ENCODE measurements at places on chromosomes 3 and 15.

- no peak for DNase-seq
These were observed 192.0 kb upstream of the HES1 start for GRCh38 chr3:193943851-193944517.

GRCh38 chr15:49145651-49146609 is 9.5 kb downstream of the COPS2 start:
- no peak for DNase-seq

DNA sequence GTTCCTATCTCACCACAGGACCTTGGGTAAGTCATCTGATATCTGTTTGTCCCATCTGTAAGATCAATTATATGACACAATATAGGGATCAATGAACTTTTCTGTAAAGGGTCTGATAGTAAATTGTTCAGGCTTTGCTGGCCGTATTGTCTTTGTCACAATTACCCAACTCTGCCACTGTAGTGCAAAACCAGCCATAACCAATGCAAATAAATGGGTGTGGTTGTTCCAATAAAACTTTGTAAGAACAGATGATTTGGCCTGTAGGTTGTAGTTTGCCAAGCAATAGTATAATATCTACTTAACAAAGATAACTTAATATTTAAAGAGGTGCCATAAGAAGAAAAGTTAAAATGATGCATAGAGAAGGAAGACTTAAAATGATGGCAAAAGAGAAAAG is 210.8 kb downstream of the VPS13C start:
- no peak for DNase-seq

DNA sequence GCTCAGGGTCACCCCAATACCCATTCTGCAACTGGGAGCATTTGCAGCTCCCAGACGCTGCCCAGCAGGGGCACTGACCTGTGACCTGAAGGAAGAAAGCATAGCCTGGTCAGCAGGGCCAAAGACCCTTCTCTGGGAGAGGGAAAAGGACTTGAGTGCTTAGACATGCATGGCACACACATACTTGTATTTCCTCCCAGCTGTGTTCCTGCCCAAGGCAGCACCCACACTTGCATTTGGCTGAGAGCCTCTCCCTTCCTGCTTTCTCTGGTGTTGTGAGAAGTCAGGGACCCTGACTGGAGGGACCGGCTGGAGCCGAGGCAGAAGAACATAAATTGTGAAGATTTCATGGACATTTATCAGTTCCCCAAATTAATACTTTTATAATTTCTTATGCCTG is 7.2 kb upstream of the LAMB2 start:
- DNase-seq: no peak

GRCh38 chr3:160472344-160472743 is 22.8 kb upstream of the TRIM59 start:
- DNase-seq: no peak

GRCh38 chr15:96398776-96399175 is 68.3 kb downstream of the NR2F2 start:
- DNase-seq: no peak

DNA sequence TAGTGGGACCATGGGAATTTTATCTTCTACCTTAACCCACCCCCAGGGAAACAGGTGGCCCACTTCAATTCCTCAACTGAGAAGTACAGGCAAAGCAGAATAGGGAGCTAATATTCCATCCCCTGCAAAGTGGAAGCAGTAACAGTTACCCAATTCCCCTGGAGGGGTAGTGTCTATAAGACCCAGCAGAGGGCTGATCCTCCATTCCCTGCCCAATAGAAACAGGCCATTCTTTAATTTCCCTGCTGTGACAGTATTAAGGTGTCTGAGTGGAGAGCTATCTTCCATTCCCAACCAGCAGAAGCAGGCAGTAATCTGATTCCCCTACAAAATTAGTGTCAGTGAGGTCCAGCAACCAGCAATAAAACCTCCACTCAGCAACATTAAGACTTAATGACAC is 219.8 kb downstream of the ULK4 start:
- no peak for DNase-seq

- no peak for DNase-seq
These were observed 82.1 kb upstream of the LRRFIP2 start for GRCh38 chr3:37256447-37256846.

DNA sequence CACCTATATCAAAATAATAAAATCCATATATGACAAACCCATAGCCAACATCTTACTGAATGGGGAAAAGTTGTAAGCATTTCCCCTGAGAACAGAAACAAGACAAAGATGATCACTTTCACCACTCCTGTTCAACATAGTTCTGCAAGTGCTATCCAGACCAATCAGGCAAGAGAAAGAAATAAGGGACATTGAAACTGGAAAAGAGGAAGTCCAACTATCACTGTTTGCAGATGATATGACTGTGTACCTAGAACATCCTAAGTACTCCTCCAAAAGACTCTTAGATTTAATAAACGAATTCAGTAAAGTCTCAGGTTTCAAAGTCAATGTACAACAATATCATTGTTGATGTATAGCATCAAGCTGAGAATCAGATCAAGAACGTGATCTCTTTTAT is 35.6 kb upstream of the FGF7 start:
- no peak for DNase-seq

DNA sequence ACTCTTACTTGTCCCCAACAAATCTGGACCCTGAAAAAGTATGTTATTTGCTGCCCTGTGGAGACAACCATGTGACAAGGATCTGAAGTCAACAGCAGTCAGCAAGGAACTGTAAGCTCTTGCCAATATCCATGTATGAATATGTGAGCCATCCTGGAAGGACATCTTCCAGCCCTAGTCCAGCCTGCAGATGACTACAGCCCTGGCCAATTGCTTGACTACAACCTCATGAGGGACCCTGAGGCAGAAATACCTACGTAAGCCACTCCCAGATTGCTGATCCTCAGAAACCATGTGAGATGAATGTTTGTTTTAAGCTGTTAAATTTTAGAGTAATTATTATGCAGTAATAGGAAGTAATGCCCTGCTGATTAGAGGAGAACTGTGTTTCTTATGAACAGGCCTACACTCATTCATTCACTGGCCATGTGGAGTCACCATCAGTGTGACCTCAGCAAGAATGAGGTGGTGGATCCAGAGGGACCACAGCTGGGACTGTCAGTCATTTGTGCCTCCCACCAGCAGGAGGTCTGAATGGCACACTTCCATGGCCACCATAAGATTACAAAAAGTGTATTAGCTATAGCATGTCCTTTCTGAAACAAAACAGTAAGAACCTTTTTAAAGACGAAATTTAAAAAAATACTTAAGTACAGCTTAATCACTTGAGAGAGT is 92.6 kb downstream of the TFDP2 start:
- DNase-seq: no peak

DNA sequence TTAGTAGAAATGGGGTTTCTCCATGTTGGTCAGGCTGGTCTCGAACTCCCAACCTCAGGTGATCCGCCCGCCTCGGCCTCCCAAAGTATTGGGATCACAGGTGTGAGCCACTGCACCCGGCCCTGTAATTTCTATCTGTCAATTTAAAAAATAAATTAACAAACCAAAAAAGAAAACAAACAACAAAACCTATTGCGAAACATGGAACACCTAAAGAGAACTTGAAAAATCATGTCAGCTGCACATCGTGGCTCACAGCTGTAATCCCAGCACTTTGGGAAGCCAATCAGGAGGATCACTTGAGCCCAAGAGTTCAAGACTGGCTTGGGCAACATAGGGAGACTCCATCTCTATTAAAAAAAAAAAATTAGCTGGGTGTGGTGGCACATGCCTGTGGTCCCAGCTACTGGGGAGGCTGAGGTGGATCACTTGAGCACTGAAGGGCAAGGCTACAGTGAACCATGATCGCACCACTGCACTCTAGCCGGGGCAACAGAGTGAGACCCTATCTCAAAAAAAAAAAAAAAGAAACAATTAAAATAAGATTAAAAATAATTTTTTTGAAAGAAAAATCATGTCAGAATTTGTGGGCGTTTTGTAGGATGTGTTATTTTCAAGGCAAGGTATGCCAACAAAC is 19.6 kb downstream of the PARP6 start:
- no peak for DNase-seq

GRCh38 chr15:74857671-74858368 is 14.9 kb upstream of the ULK3 start:
- no peak for DNase-seq

GRCh38 chr3:69033470-69033869 is 18.7 kb downstream of the TMF1 start:
- DNase-seq: no peak

DNA sequence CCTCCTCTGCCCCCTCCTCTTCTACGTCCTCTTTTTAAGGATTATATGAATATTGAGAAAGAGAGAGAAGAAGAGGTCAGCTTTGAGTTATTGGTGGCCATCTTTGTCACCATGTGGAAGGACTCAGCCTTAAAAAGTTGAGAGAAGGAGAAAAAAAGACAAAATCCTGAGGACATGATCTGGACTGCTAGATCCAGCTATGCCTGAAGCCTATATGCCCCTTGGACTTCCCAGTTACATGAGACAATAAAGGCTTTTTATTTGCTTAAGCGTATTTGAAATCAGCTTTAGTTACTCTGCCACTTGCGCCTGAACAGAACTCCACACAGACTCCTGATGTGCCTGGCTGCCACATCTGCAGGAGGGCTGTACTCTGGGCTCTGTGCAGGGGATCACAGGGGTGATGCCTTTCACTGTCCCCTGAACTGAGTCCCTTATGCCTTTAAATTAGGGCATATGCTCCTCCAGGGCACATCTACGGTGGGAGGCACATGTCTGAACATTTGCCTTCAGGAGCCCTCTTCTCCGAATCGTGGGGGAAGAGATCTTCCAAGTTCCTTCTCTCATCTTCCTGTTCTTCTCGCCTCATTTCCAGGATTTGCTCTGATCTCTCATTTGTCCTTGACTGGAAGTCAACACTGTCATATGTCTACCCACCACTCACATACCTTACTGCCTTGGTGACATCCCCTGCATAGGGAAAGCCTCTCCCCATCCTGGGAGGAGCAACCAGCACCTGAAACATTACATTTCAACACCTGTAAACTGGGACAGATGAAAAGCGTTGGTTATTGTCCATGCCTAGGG is 14.0 kb upstream of the PLA2G4E start:
- no peak for DNase-seq

DNA sequence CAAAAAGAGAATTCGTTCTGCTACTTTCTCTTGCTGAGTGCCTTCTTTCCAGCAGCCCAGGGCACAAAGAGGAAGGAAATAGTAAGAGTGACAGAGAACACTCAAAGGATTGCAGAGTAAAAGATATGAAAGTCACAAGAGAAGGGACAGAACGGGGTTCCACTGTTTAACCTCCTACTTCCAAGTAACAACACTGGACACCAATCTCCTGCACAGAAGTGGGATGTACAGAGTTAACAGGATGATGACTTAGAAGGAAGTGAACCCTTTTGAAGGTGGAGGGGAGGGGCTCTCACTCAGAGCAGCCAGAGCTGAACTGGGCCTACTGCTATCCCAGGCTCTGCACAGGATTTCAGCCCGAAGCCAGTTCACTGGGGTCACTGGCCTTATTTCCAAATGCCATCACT is 130.1 kb upstream of the PRICKLE2 start:
- DNase-seq: no peak

- DNase-seq: no peak
These were observed 34.3 kb downstream of the USP8 start for GRCh38 chr15:50458348-50459112.

- no peak for DNase-seq
These were observed 2.6 kb downstream of the ARF4 start for GRCh38 chr3:57594576-57594975.

DNA sequence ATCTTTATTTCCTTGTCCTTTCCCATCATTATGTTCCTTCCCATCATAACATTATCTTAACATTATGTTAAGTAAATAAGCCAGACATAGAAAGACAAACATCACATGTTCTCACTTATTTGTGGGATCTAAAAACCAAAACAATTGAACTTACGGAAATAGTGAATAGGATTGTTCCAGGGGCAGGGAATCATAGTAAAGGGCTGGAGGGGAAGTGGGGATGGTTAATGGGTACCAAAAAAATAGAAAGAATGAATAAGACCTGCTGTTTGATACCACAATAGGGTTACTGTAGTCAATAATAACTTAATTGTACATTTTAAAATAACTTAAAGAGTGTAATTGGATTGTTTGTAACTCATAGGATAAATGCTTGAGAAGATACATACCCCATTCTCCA is 36.7 kb upstream of the MBNL1 start:
- DNase-seq: no peak

DNA sequence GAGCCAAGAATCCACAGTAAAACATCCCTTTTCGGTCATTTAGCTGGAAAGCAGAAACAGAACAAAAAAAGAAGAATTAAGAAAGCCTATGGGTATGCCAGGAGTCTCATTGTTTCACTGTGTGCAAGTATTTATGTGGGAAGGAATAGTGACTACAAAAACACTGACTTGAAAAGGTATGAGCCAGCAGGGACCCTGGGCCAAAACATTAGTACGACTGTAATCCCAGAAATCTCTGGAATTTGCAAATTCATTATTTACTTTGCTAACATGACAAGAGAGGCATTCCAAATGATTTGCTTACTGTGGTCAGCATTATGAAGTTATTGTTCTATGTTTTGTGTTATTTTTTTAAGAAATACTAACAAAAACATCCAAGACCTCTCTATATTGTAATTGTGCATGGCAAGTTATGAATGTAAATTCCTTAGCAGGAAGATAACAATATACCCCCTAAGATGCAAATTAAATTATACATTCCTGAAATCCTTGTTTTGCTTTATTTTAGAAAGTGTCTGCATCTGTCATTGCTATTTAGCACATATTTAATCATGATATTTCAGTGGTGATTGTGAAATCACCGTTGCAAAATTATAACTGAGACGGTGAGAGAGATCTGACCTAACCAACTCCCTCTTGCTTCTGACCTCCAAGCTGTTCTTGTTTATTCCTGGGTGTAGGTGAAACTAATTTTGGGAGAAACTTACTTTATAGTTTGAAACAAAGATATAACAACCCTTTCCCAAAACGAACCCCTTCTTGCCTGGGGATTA is 299.2 kb downstream of the ZPLD1 start:
- DNase-seq: no peak

- no peak for DNase-seq
These were observed 343.3 kb downstream of the GRM7 start for GRCh38 chr3:7203969-7204847.

GRCh38 chr3:87088993-87089841 is 98.3 kb upstream of the VGLL3 start:
- no peak for DNase-seq

DNA sequence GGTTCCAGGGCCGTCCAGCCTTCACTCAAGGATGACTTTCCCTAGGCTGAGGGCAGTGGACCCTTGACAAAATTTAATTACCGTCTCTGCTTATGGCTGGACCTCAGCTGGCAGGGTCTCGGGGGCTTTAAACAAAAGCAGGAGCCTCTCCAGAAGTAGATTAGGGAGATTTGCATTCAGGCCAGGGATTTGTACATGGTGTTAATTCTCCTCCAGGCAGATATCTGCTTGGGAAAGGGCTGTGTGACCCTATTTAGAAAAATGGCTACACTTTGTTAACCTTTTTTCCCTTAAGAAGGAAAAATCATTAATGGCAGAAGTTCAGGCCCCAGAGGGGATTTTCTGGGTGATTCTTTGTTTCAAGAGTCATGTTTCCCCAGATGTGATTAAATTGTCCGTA is 329.1 kb upstream of the C2CD4B start:
- DNase-seq: no peak

GRCh38 chr3:127629467-127630403 is 750 bp downstream of the PODXL2 start:
- DNase-seq: no peak

Measured in GM12878 (cell line).